Stimulated activated CD4-positive, alpha-beta T cell treated with anti-CD3 and anti-CD28 coated beads, Interleukin-12 subunit alpha, Interleukin-12 subunit beta, amount 100 ng/mL, for 48 hours (primary cell): ENCODE measurements at places on chromosomes 1 and 21.

DNA sequence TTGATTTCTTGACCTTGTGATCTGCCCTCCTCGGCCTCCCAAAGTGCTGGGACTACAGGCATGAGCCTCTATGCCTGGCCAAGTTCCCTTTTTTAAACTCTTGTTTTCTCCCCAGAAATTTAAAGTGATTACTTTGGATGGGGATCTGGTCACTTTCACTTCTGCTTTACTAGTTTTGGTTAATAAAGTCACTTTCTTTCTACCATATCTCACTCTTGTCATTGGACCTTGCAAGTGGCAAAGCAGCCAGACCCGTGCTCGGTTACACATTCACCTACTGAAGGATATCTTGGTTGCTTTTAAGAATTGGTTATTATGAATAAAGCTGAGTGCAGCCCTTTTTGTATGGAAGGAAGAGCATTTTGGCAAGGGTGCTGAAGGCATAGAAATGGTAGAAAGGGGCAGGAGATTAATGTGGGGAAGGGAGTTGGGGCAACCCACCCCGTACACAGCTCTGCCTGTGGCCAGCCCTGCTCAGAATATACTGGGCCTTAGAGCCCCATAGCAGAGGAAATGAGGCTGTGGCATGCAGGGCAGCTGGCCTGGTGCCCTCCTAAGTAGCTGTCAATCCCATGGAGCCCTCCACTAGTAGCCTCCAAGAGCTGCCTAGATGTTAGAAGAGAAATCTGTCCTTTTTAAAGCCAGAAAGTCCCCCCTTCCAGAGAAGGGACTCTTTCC lies 40.7 kb downstream of the CD2 start:
- no peak for DNase-seq

DNA sequence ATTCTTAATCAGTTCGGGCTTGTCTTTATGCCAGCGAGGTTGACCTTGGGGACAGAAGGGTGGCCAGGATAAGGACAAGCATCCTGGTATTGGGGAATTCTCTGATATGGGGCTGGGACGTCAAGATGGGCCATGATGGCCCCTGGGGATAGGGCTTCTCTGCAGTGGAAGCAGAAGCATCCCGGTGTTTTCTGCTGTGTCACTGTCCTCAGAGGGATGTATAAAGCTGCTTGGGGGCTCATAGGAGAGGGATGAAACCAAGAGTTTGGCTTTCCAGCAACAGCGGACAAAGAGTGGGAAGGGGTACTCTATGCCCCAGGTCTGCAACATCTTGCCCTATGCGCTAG lies 1.4 kb upstream of the ATP1B1 start:
- no peak for DNase-seq

- DNase-seq = no peak
Measured at GRCh38 chr21:42836767-42837301, 42.5 kb downstream of the WDR4 start.

- no peak for DNase-seq
Measured at GRCh38 chr1:185663332-185663731, 70.9 kb upstream of the HMCN1 start.

DNA sequence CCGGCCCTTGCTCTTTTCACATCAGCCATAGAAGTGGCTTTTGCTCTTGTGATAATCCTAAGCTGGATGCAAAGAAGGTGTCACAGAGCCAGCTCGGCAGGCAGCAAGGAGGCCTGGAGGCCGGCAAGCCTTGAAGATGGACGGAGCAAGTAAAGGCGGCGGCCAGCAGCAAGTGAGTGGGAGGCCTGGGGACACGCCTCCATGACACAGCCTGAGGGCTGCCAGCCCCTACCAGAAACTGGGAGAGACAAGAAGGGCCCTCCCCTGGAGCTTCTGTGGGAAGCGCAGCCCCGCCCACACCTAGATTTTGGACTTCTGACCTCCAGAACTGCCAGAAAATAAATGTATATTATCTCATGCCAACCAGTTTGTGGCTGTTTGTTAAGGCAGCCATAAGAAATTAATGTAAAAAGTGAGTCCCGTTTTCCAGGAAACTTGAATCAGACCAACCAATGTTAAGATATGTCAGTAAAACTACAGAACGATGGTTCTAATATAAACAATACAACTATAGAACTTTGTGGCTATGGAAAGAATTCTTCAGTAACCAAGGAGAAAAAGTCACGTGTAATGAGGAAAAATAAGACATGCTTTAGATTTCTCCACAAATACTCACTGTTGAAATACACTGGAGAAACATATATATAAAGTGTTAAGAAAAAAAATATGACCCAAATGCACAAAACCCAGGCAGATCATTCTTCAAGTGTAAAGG lies 49.9 kb downstream of the BACE2 start:
- DNase-seq = no peak

DNA sequence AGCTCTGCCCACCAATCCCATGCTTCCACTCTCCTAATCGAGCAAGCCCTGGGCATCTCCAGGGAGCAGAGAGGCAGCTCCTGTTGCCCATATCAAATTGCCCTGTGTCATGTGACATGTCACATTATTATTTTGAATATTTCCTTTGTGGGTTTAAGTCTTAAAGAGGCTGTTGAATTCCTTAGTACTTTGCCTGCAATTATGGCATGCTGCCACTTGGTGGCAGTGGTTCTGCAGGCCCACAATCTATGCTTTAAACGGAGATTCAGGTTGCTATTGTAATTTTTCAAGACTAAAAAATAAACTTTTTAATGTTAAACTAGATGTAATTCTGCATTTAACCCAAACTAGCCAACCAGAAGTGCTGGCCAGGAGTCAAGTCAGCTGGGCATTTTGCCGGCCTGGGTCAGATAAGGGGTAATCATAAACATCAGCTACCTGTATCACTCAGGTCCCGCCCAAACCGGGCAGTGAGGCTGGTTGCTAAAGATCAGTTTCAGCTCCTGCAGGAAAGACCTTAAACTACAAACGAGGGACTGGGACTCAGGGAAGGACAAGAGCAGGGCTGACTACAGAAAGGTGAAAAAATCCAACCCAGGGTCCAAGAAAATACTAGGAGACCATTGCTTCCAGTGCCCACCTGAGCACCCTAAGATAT lies 37.3 kb upstream of the ARHGEF16 start:
- DNase-seq = no peak

- no peak for DNase-seq
Measured at GRCh38 chr21:44005593-44005992, 6.5 kb upstream of the TRAPPC10 start.

- no peak for DNase-seq
Measured at GRCh38 chr1:45488666-45489377, 2.1 kb downstream of the TESK2 start.

DNA sequence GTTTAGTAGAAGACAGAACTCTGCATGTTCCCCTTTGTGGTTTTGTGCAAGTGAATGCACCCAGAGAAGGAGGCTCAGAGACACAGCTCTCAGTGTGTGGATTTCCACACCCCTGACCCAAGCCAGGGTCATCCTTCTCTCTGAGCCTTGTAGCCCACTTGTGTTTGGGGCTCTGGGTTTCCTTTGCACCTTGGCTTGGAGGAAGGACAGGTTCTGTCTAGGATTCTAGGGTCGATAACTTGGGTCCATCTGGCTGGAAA lies 27.2 kb downstream of the MYOG start:
- DNase-seq = no peak

GRCh38 chr21:45482899-45483821 lies 59.1 kb downstream of the SLC19A1 start:
- DNase-seq = peak; percentile 37

GRCh38 chr1:76260279-76260678 lies 185.7 kb downstream of the ST6GALNAC3 start:
- DNase-seq = no peak

DNA sequence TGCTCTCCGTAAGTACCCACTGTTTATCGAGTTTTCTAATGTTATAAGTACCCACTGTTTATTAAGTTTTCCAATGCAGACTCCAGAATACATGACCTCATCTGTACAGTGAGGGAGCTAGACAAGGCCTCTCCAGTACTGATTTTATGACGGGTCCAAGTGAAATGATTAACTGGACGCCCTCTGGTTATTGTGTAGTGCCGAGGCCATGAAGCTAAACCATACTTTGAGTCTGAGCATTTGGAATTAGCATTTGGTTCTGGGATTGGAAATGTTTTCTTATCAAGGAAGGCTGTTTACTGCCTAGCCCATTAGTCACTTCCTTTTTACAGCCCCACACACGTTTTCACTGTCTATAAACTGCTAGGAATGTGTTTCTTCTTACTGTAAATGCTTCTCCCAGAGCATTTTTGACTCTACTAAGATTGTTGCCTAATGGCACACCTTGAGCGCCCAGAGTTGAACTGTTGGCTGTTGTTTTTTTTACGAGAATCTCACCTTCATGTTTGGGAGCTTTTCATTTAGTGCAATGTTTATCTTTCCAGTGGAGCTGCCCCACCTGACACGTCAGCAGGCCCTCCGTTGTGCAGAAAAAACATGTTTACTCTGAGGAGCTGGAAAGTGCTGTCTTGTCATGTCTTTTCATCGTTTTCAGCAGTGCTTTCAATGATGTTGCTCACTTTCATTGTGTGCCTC lies 26.9 kb downstream of the SPATA46 start:
- DNase-seq = no peak

DNA sequence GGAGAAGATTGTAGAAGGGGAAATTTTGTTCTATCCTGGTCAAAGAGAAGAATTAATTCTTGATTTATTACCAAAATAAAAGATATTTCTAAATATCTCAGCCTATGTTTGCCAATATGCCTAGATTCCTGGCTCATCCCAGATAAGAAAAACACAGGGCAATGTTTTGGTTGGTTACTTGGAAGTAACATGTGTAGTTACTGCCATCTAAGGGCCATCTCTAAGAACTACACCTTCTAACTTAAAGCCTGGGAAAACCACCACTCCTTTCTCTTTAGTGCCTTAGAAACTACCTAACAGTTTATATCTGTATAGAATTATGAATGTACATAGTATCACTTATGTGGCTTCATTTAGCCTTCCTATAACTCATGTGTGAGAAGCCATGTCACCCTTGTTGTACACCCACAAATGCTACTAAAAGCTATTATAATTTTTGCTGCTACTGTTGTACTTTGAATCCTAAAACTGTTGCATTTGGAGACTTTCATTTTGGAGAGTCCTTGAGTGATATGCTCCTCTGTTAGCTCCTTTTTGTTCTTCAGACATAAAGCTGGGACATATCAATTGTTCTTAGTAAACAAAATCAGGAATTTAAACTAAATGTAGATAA lies 4.5 kb downstream of the AIM2 start:
- no peak for DNase-seq

DNA sequence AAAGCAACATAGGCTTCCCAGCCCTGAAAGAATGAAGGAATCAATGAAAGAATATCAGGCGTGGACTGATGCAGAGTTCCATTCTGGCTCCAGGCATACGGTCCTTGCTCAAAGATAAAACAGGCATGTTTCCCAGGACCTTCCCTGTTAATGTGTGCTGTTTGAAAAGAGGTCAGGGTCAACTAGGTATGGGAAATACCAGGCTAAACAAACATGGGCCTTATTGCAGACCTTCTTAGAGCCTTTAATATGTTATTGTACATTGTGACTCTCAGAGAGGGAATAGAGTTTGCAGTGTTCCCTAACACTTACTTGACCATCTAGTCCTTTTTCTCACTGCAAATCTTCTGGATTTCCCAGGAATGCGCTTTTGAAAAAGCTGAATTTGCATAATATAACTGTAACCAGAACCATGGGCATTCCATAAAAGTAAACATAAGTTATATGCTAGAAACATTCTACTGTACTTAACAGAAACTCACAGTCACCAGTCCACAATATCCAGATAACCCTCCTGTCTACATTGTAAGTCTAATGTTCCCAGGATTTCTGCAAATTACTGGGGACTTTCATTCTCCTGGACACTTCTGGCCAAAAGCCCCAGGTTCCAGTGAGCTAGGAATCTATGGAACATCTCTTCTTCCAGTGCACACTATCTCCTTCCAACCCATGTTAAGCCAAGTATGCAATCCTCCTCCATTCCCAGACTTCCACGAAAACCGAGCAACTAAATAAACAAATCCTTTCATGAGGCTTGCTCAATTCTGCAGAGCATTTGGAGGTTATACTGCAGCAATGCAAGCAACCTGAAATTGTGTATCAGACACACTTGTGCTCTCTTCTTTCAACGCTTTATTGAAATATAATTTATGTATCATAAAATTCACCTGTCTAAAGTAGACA lies 486.6 kb downstream of the SETD4 start:
- no peak for DNase-seq

DNA sequence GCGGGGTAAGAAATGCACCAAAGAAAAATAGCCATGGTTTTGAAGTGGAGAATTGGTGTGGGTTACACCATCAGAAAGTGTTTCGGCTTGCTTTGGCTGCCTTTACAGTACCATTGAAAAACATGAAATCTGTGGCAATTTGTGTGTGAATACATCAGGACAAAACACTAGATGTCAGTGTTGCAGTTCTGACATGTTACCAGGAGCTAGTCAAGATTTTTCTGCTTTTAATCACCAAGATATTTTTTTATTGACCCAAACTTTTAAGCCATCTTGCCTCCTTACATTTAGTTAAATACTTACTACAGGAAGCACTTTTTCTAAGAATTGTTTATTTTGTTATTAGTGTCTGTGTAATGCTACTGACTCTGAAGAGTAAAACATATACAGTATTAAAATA lies 14.3 kb downstream of the RRP15 start:
- DNase-seq = no peak

GRCh38 chr21:45423968-45424853 lies 19.2 kb downstream of the COL18A1 start:
- DNase-seq = no peak

- DNase-seq = no peak
Measured at GRCh38 chr21:43827015-43827611, 37.7 kb downstream of the RRP1 start.

GRCh38 chr1:236045771-236046170 lies 19.1 kb downstream of the NID1 start:
- DNase-seq = no peak

- DNase-seq = no peak
Measured at GRCh38 chr1:203282720-203283542, 22.4 kb upstream of the BTG2 start.

GRCh38 chr1:37719572-37720195 lies 27.4 kb downstream of the CDCA8 start:
- DNase-seq = no peak

DNA sequence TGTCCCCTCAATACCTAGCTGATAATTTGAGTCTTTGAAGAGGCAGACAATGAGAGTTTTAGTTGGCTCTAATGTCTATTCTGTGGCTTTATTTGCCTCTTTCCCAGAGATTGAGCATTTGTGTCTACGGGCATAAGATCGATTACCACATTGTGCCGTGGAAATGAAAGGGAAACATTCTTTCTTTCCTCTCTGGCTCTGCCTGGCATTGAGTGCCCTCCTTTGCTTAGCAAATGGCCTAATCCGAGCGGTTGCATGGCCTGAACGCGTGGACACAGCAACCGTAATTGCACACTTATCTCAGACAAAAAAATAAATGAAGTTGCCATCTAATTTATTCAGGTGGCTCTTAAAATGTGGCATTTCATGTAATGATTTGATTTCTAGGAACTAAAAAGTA lies 247.9 kb downstream of the ADGRL2 start:
- no peak for DNase-seq
